ENCODE measurements at places on chromosomes 13 and 19.

DNA sequence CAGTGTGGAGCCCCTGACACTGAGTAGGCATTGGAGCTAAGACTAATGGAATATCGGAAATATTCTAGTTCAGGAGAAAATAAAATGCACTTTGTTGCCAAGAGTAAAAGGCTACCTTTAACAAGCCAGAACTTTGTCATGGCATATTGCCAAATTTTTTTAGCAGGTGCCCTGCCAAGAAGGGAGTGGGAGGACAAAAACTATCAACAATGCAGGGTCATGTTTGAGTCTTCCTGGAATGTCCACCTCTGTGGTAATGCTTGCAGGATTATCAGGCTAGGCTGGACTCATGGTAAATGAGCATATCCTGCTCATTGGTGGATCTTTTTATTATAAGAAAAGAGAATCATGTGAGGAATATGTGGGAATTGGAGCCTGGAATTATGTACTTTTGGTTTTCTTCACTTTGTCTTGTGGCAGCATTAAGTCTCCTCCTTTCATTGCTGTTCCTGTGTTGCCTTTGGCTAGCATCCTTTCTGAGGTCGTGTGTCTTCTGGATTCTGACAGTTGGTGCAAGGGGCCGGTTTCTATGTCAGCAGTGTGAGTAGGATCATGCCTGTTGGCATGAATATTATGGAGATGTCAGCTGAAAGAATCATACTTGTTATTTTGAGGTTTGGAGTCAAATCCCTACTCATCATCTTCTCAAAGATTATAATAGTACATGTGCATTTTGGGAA is 122.9 kb upstream of the SPRY2 start:
- DNase-seq = no peak

DNA sequence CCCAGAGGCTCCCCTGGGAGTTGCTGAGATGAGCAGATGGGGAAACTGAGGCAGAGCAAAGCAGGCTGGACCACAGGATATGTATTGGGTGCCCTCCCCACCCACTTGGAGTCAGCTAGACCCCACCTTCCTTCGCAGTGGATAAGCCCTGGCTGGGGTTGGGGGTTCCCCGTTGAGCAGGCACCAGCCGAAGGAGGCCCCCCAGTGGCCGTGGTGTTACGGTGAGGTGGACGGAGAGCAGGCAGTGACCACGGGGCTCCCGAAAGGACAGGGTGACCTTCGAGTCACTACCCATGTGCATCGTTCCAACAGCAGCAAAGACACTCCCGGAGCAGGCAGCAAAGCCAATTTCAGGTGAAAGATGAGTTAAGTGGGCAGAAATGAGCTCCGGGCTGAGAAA is 62.4 kb upstream of the ADGRE5 start:
- peak; percentile 50 for DNase-seq

DNA sequence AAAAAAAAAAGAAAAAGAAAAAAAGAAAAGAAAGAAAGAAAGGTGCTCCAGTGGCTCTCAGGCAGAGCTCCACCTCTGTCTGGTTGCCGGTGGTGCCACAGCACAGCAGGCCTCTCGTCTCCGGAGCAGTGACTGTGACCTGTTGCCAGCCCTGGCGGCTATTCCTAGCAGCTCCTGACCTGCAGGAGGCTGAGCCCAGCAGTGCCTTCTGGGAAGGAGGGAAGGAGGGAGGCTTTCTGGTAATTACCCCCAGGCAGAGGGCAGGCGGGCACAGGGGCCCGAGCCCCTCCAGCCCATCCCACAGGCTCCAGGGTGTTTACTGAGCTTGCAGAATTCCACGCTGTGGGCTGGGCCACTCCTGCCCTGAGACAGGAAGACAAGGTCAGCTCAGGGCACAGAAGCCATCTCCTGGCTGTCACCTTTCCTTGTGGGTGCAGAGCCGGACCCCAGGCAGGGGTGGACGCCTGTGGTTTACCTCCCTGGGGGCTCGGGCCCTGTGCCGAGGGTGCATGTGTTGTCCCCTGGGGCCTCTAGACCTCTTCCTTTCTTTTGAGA is 77.9 kb downstream of the GNG7 start:
- DNase-seq = peak; percentile 73

DNA sequence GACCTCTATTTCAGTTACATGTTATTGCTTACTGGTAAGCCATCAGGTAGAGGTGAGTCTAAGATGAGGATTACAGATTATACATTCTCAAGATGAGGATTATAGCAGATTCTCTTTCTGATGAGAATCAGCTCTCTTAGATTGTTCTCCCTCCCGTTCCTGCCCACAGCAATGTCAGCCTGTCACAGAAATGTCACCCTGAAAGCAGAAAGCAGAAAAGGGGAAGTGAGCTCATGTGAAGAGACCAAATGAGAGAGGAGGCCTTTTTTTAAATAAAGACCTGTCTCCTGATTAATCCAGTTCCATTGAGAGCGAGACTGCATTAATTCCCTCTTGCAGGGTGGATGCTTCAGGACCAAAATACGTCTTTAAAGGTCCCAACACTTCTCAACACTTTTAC is 445.6 kb downstream of the KCTD12 start:
- DNase-seq = no peak

DNA sequence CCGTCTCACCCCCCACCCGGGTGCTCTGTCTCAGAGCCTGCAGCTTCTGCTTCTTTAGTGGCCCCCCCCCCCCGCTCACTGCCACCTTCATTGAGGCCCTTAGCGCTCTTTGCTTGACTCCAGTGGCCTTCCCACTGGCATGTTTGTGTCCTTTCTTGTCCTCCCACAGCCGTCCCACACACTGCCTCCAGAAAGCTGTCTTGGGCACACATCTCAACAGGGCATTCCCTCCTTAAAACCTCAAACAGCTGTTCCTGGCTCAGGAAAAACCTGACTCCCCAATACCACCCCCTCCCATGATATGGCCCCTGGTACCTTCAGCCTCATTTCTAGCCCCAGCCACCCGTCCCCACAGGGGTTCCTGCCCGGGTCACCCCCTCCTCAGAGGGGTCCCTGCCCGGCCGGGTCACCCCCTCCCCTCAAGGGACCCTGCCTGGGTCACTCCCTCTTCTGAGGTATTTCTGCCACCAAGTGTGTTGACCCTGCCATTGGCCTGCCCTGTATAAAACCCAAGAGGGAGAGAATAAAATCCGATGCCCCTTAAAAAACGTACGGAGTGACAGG is 8.9 kb downstream of the B3GLCT start:
- no peak for DNase-seq

GRCh38 chr13:97986835-97987234 is 33.4 kb downstream of the IPO5 start:
- no peak for DNase-seq

DNA sequence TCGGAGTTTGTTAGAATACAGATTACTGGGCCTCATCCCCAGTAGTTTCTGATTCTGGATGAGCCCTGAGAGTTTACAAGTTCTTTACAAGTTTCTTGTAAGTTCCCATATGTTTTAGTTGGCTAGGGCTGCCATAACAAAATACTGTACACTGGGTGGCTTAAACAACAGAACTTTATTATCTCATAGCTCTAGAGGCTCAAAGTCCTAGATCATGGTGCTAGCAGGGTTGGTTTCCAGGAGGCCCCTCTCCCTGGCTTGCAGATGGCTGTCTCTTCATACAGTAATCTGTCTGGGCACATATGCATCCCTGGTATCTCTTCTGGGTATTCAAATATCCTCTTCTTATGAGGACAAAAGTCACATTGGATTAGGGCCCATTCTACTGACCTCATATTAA is 167.2 kb downstream of the KLF5 start:
- no peak for DNase-seq

DNA sequence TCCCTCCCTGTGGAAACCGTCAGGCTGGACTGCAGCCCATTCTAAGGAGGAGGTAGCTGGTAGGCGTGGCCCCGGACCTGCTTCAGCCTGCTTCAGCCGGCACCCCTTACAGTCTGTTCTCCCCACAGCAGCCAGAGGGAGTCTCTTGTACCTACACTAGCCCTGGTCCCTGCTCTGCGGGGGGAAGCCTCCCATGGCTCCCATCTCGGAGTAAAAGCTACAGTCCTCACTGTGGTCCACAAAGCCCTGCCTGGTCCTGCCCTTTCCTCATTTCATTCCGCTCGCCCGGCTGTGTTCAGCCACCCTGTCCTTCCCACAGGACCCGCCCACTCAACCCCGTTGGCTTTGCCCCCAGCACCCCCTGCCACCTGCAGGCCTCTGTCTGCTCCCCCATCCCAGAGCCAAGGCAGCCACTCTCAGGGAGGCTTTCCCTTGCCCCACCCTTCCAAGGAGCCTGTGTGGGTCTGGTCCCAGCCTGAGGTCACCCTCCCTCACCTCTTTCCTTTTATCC is 1.3 kb downstream of the PGLYRP1 start:
- DNase-seq = no peak

DNA sequence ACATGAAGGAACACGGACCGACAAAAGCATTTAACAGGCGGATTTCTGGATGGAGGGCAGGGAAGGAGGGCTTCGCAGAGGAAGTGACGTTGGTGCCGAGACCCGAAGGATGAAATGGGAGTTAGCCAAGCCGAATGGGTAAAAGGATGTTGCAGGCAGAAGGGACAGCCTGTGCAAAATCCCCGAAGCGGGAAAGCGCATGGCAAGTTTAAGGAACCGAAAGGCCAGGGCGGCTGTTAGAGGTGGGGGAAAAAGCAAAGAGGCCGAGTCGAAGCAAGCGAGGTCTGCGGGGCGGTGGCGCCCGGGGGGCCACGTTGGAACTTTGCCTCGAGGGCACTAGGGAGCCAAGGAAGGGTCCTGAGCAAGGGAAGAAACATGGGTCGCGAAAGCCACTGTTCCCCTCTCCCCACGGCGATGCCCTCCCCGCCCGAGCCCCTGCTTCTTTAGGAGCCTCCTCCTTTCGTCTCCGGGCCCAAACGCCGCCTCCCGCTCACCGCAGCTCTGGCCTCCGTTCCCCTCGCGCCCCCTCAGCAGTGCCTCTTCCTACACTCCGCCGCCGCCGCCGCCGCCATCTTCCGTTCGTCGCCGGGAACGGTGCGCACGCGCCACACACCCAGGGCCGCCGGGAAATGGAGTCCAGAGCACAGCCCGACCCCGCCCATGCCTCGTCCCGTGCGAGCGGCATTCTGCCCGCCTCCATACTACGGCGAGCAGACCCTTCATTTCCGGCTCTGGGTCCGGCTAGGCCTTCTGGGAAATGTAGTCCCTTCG is at the start of gene SYMPK:
Gene SYMPK (minus strand): TSS at position 584 of the 771 bp plus-strand sequence. CDS start 8,652 bp downstream, outside the sequence.
- DNase-seq = peak; percentile 99

- no peak for DNase-seq
Observed at GRCh38 chr19:34644991-34645461, 31.9 kb downstream of the SCGB2B2 start.

DNA sequence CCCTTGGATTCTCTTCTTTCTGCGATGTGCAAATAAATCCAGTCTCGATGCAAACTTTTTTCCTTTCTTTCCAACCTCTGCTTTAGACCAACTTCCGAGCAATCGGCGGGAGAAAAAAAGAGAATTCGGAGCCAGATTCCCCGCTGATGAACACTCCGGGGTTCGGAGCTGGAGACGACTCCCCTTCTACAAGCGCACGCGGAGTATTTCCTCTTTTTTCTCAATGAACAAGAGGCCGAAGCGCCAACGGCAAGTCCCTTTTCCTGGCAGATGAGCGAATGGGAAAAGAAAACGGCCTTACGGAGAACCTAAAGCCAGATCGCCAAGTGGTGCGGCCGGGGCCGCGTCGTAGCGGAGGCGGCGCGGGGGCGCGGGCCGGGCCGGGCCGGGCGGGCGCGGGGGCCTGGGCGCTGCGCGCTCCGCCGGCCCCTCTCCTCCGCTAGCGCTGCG is 250 bp downstream of the SPRY2 start:
- peak; percentile 60 for DNase-seq

- no peak for DNase-seq
Observed at GRCh38 chr19:31541396-31541795, 192.2 kb upstream of the TSHZ3 start.

DNA sequence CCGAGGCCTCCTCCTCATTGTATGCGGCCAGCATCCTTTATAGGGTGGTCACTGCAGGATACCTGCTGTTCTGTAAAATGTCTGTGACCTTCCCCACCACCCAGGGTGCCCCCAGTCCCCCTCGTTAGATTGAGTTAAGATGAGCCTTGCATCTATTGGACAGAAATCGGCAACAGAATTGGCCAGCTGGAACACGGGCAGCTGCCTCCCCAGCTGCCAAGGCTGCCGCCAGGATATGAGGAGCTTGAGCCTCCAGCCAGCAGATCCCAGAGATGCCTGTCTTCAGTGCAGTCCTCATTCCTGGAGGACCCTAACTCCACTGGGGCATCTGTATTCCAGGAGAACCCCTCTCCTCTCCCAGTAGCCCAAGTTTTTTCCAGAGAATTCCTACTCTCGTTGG is 463.0 kb downstream of the TSHZ3 start:
- DNase-seq = no peak

DNA sequence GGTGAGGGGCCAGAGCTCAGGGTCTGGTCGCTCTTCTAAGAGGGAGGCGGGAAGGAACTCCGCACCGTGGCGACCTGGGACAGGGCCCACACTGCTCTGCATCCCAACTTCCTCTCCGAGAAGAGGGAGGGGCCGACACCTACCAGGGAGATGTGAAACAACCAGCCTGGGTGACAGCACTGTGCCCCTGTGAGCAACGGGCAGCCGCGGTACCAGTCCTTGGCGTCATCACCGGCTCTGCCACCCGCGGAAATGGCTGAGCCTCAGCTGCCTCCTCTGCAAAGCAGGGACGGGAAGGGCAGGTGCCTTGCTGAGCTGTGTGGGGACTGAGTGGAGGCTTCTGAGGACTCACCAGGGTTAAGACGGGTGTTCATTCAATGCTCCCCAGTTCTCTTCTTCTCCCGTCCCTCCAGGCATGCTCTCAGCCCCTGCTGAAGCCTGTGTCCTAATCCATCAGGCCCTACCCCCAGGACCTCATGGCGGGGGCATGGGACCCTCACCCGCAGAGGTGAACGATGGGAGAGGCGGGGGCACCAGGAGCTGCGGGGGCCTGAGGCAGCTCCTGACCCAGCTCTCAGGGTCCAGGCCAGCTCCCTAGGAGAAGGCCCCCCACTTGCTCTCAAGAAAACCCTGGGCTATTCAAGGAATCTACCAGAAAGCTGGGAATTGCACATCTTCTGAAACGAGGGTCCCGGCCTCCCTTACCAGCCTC is 9.3 kb downstream of the ZNF787 start:
- peak; percentile 84 for DNase-seq

- no peak for DNase-seq
Observed at GRCh38 chr13:105465251-105465650, 1070.2 kb downstream of the EFNB2 start.

GRCh38 chr13:66152596-66152995 is 1077.5 kb downstream of the PCDH9 start:
- no peak for DNase-seq

DNA sequence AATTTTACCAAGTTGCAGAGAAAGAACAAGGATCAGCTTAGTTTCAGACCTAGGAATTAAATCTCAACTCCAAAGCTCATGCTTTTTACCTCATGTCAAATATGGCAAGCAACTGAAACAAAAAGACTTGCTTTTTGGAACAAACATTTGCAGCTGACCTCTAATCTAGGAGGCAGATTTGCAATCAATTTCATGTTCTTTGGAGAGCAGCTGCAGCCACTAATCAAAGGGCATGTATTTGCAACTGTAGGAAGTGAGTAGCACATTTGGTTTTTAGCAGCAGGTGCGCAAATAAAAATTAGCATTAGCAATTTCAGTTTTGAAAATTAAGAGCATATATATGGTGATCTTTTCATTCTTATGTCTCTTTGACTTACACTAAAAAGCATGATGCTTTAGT is 459.3 kb upstream of the SLC10A2 start:
- no peak for DNase-seq

GRCh38 chr19:19490214-19490968 is 25.0 kb downstream of the TSSK6 start:
- DNase-seq = peak; percentile 70

- DNase-seq = no peak
Observed at GRCh38 chr19:18723871-18724377, 40.4 kb downstream of the CRTC1 start.

GRCh38 chr13:89923736-89924135 is 1423.8 kb upstream of the MIR17HG start:
- no peak for DNase-seq

All from lower lobe of right lung (tissue), 2 donors.